Naive thymus-derived CD8-positive, alpha-beta T cell (primary cell): ENCODE measurements at places on chromosomes 6 and 20. TPM values are rescaled to one million over a fixed set of nuclear protein-coding genes. Genes with fewer than 3 reads are reported as not detected.

The ID4 gene
- polyA plus RNA-seq, result not detected

The NKAIN2 gene
- polyA plus RNA-seq, result not detected

The WFDC12 gene
- not detected for polyA plus RNA-seq

DNA sequence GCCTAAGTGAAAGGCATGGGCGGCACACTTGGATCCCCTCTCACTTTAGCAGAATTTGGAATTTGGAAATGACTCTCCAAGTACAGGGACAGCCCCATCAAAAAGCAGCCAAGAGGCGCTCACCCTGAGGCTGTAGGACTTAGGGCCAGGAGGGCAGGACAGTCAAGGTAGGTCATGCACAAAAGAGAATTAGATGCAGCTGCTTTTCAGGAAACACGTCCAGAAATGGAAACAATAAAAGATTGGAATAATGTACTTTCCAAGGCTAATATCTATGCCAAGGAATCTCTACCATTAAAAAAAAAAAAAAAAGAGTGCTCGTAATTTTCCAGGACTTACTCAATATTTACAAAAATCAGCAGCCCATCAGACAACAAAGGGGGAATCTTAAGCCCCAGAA, 19.9 kb downstream of the PREP start:
- H3K36me3 ChIP-seq, result peaks cover 5% of the 10 kb centered on the region
- no peak overlapping the region for H3K4me3 ChIP-seq
- H3K27ac ChIP-seq, result no peak overlapping the region
- DNase-seq, result no peak

GRCh38 chr6:7121700-7122241, 14.0 kb downstream of the RREB1 start:
- H3K36me3 ChIP-seq, result peaks cover 6% of the 10 kb centered on the region
- H3K27ac ChIP-seq, result no peak overlapping the region
- no peak for DNase-seq
- no peak overlapping the region for H3K4me3 ChIP-seq
- H3K27me3 ChIP-seq, result no peaks in the 10 kb centered on the region
- H3K4me1 ChIP-seq, result peaks cover 46% of the 10 kb centered on the region

- H3K27me3 ChIP-seq, result no peaks in the 10 kb centered on the region
- no peak overlapping the region for H3K4me3 ChIP-seq
- H3K4me1 ChIP-seq, result no peaks in the 10 kb centered on the region
- no peak for DNase-seq
These were observed 66.3 kb downstream of the SMOC2 start for GRCh38 chr6:168507297-168507696.
